ENCODE measurements at places on chromosomes 1 and 21.

- DNase-seq = no peak
These were observed 117.9 kb upstream of the NRIP1 start for GRCh38 chr21:15182731-15183130.

GRCh38 chr1:147919896-147920295 is 8.3 kb upstream of the GPR89B start:
- no peak for DNase-seq

DNA sequence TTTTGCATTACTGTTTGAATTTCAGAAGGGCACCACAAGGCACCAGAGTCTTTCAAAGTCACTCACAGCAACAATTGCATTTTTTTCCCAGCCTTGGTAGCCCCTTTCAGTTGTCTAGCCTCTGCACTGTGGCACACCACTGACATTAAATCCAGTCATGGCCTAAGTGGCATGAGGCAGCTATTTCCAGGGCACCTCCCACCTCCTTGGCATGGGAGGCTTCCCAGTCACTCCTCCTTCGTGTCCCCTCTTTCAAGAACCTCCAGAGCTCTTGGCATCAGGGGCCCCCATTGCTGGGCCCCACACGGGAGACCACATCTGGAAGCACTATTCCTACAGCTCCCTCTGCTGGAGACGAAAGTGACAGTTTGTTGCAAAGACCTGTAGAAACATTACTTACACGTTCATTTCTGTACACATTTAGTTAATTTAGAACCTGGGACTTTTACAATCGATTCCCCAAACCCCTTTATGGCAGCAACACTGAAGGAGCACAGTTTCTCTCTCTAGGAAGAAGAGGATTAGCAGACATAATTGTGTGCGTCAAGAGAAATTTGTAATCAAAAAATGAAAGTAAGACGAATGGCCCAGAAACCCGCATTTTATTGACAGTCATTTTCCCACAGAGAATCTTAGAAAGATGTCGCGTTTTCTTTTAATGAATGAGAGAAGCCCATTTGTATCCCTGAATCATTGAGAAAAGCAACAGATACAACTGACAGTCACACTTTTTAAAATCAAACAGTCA is 5.7 kb upstream of the CHD5 start:
- peak; percentile 62 for DNase-seq

DNA sequence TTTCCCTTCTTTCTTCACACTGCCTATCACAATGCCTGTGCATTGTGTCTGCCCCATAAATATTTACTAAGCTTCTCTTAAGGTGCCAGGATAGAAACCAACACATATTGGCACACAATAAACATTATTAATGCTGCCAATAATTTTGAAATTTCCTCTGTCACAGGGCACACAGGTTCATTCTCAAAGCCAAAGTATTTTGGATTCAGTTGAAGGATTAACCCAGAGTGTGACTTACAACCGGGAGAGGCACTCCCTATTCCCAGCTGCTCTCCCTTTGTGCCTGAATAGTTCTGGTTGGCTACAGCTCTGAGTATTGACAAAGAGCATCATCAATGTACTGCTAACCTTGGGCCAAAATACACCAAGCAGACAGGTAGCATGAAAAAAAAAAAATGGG is 46.6 kb upstream of the ATP1A1 start:
- no peak for DNase-seq

DNA sequence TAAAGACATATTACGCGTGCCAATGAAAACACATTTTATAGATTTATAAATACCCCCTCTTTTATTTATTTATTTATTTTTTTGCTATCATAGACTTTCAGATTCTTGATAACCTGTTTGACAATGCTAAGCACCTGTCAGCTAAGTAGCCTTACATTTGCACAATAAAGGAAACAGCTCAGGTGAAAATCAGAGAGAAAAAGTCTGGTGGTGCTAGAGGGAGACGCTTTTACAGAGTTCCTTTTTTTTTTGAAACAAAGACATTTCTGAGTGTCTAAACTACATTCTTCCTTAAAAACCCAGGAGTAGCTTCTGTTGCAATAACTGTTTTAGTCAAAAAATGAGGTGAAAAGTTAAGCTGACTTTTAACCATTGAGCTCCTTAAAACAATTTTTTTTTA is 1611.6 kb downstream of the NCAM2 start:
- no peak for DNase-seq

- DNase-seq = no peak
These were observed 15.4 kb downstream of the NOL9 start for GRCh38 chr1:6538956-6539355.

GRCh38 chr1:15938628-15939161 is 37.2 kb downstream of the ZBTB17 start:
- no peak for DNase-seq

GRCh38 chr1:4563586-4563985 is 90.8 kb upstream of the AJAP1 start:
- DNase-seq = no peak

DNA sequence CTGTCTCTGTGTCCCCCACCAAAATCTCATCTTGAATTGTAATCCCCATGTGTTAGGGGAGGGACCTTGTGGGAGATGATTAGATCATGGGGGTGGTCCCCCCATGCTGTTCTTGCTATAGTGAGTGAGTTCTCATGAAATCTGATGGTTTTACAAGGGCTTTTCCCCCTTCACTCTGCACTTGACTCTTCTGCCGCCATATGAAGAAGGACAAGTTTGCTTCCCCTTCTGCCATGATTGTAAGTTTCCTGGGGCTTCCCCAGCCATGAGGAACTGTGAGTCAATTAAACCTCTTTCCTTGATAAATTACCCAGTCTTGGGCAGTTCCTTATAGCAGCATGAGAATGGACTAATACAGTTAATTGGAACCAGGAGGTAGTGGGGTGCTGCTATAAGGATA is 137.1 kb upstream of the RAB4A start:
- DNase-seq = no peak

DNA sequence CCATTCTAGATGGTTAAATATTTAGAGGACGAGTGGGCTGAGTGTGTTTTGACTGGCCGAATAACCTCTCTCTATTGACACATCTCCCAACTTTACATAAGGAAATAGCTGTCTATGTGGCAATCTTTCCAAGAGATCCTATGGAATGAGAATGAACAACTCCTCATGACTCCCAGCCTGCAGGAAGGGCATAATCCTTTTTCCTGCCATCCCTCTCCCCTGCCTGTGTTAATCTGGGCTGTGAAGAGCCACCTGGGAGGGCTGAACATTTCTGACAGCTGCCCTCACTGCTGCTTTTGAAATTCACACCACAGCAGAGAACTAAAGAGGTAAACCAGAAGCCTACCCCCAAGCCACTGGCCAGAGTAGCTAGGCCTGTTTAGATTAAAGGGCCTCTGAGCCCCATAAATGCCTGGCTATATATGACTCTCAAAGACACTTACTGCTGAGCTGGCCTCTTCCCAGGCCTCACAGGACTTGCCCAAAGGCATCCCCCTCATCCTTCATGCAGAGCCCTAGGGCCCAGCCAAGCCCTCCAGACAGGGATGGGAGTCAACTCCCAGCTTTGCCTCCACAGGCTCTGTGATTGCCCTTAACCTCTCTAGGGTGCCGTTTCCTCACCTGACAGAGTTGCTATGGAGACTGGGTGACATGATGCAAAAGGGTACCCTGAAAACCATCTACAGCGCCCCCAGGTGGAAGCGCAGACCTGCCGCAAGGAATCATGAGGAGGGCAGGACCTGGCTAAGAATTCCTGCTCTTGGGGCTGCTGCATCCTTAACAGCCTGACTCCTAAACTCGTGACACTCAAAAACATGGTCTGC is 42.0 kb upstream of the LDLRAP1 start:
- DNase-seq = peak; percentile 90

DNA sequence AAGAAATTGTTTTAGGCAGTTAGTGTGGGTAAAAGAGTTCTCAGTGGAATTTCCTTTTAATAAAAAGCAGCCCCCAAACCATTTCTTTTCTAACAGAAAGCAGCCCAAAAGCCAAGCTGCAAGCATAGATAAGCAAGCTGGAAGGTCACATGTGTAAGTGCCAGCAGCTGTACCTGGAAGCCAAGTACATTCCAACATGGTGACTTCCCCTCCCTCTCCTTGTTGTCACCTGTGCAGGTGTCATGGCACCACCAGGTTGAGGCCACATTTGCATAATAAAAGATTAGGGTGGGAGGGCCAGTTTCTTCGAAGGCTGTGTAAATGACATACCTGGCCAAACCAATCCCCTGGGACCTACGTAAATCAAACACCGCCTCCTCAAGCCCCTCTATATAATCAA is 240.3 kb upstream of the RAB4A start:
- no peak for DNase-seq

DNA sequence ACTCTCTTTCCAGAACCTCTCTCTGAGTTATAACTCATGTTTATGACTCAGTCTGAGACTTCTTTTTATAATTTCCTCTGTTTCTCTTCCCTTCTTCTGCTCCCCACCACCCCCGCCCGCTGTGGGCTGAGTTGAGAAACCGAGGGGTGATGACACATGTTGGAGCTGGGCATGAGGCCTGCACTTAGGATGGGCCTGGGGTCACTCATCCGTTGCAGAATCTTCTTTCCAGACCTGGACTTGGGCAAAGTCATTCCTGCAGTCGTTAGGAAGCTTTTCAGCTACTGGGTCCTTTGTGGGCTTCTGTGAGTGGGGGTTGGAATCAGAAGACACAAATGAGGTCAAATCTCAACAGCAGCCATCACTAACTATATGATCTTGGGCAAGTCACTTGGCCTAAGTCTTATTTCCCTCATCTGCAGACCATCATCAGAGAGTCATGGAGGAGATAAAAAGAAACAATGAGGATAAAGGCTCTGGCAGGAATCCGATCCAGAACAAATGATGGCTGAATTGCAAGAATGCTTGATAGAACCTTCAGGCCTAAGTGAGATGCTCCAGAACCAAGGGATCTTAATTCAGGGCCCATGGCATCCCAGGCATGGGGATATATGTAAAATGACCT is 53.4 kb downstream of the RPS6KA1 start:
- no peak for DNase-seq

DNA sequence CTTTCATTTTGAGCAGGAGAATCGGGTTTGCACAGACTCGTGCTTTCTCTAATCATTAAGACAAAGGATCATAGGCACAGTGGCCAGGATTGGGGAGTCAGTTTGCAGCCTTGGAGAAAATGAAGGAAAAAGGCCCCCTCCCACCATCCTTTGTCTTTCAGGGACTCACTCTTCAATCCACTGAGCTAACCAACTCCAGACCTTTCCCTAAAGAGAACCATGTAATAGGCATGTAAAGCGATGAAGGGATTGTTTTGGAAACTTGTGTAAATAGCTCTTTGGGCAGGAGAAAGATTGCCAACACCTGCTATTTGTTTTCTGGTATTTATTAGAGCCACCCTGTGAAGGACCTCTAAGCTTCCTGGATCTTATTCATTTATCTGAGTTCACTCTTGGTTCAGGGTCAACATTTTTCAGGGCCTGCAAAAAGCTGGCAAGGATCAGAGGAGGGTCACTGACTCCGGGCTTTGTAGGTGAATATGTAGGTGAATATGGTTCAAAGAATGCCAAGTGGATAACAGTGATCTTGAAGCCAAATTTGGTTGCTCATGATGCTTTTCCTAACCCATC is 192.6 kb upstream of the FGGY start:
- no peak for DNase-seq

DNA sequence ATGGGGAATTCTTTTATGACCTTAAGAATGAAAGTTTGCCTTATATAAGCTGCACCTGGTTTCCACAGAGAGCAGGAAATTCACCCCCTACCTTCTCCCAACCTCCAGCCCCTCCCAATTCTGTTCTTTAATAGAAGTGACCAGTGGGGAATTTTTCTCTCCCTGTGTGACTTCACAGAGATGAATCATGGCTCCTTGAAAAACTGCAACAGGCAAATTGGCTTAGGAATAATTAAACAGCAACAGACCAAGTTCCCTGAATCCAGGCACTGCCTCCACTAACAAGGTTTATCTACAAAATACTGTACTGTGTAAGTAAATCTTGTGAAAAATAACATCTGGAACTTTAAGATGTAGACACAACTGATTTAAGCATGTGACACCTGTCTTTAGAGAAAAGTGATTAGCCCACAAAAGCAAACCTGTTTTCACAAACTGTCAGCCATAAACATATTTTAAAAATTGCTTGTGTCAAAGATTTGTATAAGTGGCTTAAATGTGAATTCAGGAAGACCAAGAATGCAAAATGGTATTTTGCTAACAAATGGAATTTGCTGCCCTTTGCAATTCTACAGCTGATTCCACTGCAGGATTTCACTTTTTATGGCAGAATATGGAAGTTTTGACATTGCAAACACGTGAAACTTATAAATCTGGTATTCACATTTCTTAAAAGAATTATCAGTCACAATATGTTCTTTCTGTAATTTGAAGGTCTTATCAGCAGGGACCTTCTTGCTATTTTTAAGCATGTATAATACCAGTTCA is 54.0 kb downstream of the ALG14 start:
- no peak for DNase-seq

DNA sequence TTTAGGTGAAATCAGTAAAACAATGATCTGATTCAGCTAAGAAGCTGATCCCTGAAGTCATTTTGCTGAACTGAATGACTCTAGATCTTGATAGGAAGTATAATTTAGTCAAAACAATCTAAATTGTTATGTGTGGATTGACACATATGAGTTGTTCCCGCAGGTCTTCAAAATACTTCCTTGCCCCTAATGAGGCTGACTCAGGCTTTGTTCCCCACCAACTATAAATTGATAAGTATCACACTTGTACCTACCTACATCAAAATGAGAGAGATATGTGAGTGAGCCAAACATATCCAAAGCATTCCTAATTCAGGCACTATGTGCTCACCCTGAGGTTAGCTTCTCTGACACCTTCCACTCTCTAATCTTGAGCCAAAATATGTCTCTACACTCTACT is 507.1 kb downstream of the PLPP3 start:
- no peak for DNase-seq

GRCh38 chr1:235720544-235720943 is 71.0 kb upstream of the GNG4 start:
- no peak for DNase-seq

- DNase-seq = no peak
These were observed 1.9 kb upstream of the TMEM125 start for GRCh38 chr1:43267818-43268425.

- peak; percentile 58 for DNase-seq
These were observed 26.3 kb downstream of the DUSP10 start for GRCh38 chr1:221715321-221716169.

DNA sequence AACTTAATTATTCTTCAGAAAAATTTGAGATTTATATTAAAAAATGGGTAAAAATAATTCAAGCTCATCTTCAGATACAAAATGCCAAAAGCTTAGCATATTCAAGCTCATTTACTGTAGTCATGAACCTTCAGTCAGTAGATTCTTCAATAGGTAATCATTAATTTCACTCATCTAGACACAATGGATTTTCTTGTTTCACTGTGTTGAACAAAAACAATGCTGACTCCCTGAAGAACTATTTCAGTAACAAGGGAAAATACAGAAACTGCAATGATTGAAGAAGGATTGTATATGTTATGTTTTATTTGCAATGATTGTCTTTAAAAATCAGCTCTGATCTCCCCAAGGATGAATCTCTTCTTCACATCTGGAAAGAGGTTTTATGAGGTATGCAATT is 9.2 kb upstream of the HOOK1 start:
- DNase-seq = no peak

Data from WTC11 (cell line).